Esophagus muscularis mucosa (tissue), 4 donors: ENCODE measurements at places on chromosomes 1 and 21. TPM values are rescaled to one million over a fixed set of nuclear protein-coding genes. Genes with fewer than 3 reads are reported as not detected.

Gene TMEM269
- total RNA-seq, result not detected

Gene SPAG17
- total RNA-seq, result not detected

- H3K27ac ChIP-seq, result no peak overlapping the region
- H3K27me3 ChIP-seq, result no peaks in the 10 kb centered on the region
- no peaks in the 10 kb centered on the region for H3K36me3 ChIP-seq
- no peak overlapping the region for H3K4me3 ChIP-seq
- H3K4me1 ChIP-seq, result no peaks in the 10 kb centered on the region
Observed at GRCh38 chr1:172203135-172203823, 217.2 kb upstream of the C1orf105 start.

DNA sequence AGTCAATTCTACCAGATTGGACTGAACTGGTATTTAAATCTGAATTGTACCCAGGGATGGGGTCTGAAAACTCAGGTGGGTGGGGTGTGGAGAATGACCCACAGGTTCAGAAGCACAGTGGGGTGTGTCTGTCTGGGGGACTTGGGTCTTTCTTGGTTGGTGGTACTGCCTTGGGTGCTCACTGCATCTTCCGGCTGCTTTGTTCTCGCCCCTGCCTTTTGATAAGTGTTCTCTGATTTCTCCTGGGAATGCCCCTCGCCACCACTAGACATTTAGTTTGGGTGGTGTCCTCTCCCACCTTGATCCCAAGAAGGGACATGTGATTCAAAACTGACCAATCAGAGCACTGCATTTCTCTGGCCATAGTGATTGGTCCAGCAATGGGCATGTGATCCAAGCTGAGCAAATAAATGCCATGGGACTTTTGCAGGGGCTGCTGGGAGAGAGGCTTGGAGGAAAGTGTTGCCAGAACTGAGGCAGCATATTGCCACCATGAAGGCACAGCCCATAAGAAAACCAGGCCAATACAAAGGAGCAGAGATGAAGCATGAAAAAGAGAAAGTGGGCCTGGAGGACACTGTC, 270.5 kb downstream of the NPHP4 start:
- no peak overlapping the region for H3K27ac ChIP-seq
- no peaks in the 10 kb centered on the region for H3K36me3 ChIP-seq
- peaks cover 16% of the 10 kb centered on the region for H3K4me1 ChIP-seq
- no peak overlapping the region for H3K4me3 ChIP-seq
- no peak for DNase-seq
